NCI-H1105 (cell line): ENCODE measurements at places on chromosomes 4 and X.

- DNase-seq = peak; percentile 29
These were observed 21.9 kb upstream of the IGFBP7 start for GRCh38 chr4:57131849-57132742.

- DNase-seq = no peak
These were observed 8.6 kb downstream of the LCORL start for GRCh38 chr4:18012807-18013462.

DNA sequence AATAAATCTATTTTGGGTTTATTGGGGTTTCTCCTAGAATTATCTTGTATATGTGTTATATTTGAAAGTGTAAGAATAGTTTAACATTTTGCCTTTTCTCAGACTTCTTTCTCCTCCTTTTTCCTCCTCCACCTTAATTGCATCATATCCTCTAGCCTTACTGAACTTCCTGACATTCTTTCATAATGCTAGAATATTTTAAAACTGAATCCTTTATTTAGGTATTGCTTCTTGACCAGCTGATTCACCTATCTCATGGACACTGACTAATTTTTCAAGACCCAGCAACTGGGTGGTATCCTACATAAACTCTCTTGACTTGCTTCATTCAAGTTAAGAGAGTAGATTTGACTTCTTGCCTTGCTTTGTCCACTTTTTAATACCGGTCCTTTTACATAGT lies 1508.9 kb downstream of the STIM2 start:
- no peak for DNase-seq

DNA sequence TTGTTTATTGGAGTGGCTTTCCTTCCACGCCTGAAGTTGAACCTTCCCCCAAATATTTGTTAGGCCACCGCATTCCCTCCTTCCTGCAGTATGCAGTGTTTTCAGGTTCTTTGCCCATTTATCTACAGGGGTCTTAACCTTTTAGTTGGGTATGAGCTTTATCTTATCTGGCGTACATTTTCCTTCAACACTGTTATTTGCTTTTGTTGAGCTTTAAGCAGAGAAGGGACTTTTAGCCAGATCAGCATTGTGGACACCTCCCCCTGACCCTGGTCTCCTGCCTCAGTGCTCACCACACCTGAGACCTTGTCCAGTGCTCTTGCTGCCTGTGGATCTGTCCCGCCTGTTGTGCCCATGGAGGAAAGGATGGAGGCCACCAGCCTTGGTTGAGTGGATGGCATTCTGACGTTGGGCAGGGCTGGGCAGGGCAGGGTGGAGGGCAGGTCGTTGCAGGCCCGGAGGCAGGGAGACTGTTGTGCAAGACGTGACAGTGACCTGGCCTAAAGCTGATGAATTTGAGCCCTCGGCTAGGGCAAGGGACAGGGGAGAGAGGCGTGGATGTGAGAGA lies 998 bp upstream of the DUSP9 start:
- no peak for DNase-seq

DNA sequence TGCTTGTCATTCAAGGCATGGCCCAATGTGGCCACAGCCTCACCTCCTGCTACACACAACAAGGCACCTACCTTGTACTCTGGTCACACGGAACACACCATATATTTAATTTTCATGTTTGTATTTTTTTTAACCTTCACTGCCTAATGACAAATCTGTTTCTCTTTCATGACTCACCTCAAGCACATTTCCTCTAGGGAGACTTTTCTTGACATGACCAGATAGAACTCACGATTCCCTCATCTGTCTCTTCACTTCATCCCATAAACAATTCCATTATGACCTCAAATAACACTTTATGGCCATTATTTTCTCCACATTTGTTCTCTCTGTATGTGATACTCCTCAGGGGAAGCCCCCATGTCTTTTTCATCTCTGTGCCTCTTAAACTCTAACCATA lies 11.1 kb downstream of the DRP2 start:
- no peak for DNase-seq

DNA sequence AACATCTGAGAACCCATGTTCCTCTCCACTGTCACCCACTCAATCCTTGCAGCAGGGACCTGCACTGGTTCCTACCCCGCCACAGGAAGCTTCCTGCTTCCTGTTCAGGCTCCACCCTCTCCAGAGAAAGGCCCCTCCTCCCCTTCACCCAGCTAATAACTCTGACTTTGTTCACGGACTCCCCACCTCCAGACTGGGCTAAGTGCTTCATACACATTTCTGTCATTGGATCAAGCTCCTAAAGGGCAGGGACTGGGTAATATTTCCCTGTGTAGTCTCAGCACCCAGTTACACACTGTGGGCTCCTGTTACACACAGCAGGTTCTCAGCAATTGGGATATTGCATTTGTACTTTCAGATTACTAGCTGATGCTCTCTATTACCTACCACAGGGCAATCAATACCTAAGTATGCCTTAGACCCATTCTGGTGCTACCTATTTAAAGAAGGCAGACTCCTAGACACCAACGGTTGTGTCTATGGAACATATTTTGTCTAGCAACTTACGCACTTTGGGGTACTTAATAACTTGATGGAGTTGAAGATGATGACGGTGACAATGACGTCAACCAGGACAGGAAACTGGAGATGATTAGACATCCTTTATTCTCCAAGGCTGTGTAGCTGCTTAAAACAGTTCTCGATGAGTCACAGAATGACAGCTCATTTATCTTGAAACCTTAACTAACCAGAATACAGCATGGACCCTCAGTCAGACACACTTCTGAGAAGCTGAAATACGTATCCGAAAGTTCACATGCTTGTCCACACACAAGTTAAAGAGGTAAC lies 58.1 kb downstream of the MAML3 start:
- DNase-seq = no peak

DNA sequence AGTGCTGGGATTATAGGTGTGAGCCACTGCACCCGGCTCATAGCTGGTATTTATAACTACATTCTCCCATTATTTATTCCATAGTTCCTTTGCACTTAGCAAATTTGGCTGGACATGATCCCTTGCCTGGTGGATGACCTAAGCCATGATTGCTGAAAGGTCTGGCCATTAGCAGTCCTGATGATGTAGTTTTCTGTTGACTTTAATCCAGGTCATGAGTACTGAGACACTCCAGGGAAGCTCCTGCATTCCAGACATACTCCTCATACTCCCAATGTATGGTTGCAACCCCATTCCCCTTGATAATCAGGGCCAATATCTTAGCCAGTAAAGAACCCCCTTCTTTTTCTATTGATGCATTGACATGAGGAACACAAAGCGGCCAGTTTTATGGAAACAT lies 24.4 kb upstream of the MGST2 start:
- DNase-seq = no peak

GRCh38 chr4:70927502-70928137 lies 25.5 kb downstream of the MOB1B start:
- DNase-seq = no peak

GRCh38 chr4:63580796-63581475 lies 828.3 kb downstream of the TECRL start:
- DNase-seq = no peak

- no peak for DNase-seq
These were observed 438.5 kb downstream of the INPP4B start for GRCh38 chr4:142407596-142407995.

- DNase-seq = no peak
These were observed 111.3 kb downstream of the SHROOM3 start for GRCh38 chr4:76546327-76546726.

GRCh38 chr4:83146841-83147240 lies 32.3 kb upstream of the PLAC8 start:
- DNase-seq = no peak

DNA sequence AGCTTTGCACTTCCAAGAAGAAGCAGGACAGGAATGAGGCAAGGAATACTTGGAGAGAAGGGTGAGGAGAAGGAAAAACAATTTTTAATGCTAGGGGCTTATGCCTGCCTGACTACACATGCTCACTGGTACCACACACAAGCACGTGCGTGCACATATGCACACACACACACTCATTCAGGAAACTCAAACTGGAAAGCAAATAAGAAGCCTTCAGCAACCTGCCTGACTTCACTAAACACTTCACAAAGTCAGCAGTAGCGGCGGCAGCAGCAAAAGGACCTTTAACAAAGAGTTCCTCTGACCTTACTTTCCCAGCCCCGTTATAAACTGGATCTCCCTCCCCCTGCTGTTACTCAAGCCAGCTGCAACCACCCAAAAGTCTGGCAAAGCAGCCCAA lies 3.3 kb downstream of the ZDHHC9 start:
- no peak for DNase-seq

DNA sequence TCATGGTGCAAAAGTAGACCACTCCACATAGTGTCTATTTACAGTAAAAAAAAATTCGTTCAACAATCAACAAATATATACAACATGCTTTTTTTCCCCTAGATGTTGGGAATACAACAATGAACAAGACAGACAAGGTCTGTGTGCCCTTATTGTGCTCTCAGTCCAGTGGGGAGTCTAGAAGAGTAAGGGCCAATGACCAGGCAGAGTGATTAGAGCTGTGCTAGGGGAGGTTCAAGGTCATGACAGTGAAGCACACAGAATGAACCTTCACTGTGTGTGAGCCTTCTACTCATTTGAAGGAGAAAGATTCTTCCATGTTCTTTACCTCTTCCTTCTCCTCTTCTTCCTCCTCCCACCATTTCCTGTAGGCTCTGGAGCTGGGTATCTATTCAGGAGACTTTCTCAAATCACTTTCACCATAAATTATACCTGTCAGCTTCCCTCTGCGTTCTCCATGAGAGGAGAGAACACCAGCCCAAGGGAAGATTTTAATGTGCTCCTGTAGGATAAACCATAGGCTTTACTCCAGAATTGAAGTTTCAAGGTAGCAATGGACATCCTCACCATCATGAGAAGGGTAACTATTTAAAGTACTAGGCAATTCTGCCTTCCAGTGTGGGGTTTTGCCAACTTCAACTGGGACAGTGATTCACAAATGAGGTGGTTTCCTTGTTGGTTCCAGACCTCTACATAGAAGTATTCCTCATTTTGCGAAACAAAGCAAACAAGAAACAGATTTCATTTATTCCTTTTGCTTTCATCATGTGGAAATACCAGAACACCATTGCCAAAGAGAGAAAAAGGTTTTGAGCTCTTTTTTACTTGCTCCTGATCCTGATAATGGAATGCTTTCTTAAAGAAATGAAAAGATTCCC lies 246.9 kb upstream of the GPC4 start:
- no peak for DNase-seq

GRCh38 chr4:141391293-141391692 lies 170.6 kb downstream of the ZNF330 start:
- no peak for DNase-seq

DNA sequence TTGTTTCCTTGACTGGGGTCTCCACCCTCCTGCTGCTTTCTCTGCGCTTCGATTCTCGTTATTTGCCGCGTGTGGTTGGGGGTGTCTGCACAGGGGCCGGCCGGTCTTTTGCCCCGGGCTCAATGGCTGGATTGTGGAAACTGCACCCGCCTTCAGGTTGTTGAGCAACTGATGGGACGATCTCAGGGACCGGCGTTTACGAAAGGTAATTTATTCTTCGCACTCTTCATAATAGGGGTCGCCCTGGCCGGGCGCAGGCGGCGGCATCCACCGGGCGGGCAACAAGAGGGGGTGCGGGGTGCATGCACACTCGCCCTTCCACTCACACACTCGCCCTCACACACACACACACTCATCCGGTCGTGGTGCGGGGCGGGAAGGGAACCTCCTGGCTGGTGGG lies 1.4 kb downstream of the ADGRL3 start:
- DNase-seq = no peak

GRCh38 chr4:7734651-7735260 lies 204.9 kb downstream of the AFAP1 start:
- no peak for DNase-seq

GRCh38 chr4:16337936-16338335 lies 111.7 kb upstream of the TAPT1 start:
- no peak for DNase-seq

DNA sequence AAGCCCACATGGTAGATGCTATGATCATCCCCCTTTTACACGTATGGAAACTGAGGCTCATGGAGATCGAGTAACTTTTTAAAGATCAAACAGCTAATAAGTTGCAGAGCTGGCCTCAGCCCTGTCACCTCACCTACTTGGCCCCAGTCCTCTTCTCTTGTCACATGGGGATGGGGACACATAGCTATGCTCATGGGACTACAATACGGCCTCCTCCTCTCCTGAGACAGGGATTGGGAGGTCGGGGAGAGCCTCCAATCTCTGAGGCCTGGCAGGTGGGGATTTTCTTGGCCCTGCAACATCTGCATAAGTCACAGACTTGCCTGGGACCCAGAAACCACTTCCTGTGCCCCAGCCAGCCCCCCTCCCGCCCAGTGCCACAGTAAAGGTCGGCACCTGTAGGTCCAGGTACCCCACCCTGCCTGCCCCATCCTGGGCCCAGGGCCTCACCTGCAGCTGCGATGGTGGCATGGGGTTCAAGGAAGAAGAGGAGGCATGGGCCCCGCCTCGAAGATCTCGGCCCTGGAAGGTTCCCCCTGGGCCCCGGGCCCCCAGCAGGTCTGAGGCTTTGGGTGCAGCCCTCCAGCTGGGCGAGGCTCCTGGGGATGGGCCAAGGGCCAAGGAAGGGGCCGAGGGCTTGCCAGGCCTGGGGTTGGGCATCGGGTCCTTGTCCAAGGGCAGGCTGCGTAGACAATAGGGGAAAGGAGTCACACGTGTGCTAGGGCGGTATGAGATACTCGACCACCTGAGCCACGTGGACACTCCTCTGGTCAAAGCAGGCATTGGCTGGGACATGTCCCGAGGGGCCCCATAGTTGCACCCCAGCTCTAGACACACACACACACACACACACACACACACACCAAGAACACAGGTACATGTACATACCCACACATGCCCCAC lies 6.4 kb downstream of the FOXP3 start:
- DNase-seq = no peak

GRCh38 chr4:183626168-183626567 lies 32.8 kb downstream of the RWDD4 start:
- DNase-seq = no peak

GRCh38 chr4:53015681-53016080 lies 153.6 kb downstream of the RASL11B start:
- DNase-seq = no peak

- DNase-seq = no peak
These were observed 215.9 kb upstream of the MBNL3 start for GRCh38 chrX:132704769-132705168.

GRCh38 chr4:113065629-113066028 lies 16.2 kb downstream of the ANK2 start:
- no peak for DNase-seq

GRCh38 chr4:82529322-82529721 lies 32.5 kb downstream of the TMEM150C start:
- no peak for DNase-seq

DNA sequence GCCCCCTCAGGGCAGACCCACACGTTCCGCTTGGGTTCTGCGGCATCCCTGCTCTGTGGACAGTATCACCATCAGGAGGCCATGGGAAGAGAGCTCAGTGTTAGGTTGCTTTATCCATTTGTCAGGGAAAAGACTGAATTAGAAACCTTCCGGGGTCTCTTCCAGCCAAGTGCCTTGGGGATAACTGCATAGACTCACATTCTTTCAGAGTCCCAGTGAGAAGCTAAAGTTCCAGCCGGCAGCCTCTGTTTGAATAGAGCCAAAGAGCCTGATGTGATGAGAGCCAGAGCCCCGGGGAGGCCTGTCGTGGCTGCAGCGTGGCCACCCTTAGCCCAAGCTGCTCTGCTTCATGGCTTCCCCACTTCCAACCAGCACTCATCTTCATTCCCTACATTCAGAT lies 85.2 kb downstream of the FHDC1 start:
- DNase-seq = no peak

- DNase-seq = no peak
These were observed 315.3 kb downstream of the DHRSX start for GRCh38 chrX:2185341-2186082.

- DNase-seq = no peak
These were observed 10.9 kb downstream of the MTHFD2L start for GRCh38 chr4:74168841-74169240.

- no peak for DNase-seq
These were observed 231.2 kb downstream of the GPAT3 start for GRCh38 chr4:83767067-83767466.
